ENCODE measurements at places on chromosomes 1 and 21.

DNA sequence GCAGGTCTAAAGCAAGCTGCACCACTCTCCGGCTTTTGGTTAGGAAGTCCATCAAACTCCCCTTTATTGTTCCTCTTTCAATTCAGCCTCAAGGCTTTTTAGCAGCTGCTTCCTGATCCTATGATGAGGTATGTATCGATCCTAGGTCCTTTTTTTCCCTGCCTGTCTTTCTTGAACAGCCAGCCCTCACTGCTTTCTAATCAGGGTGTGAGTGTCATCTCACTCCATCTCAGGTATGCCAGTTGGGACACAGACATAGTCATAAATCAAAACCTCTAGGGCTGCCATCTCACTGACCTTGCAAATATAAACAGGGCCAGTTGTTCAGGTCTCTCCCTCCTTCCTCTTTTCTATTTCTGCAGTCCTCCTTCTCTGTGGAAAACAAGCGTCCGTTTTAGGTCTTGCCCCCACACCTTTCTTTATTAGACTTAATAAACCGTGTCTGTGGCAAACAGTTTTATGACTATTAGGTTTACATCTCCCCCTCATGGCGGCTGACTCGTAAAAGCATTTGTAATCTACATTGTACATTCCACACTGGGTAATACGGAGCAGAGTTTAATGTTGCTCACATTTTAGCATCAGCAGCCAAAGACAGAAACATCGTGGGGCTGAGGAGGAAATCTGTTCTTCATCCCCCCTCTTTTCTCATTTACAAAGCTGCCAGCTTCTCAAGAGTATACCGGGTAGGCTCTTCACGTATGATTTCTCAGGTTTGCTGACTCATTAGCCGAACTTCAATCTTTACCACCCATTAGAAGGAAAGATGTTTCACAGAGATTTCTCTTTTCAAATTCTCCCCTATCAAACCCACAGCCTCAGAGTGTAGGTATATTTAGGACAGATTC is 11.6 kb downstream of the STYXL2 start:
- DNase-seq, result peak; percentile 58

GRCh38 chr1:101440485-101440884 is 203.7 kb downstream of the S1PR1 start:
- no peak for DNase-seq

GRCh38 chr1:159261311-159261710 is 40.8 kb upstream of the FCER1A start:
- no peak for DNase-seq

GRCh38 chr1:56115701-56116100 is 463.7 kb downstream of the PLPP3 start:
- DNase-seq, result no peak

GRCh38 chr1:218771931-218772330 is 401.7 kb upstream of the LYPLAL1 start:
- DNase-seq, result no peak
